ENCODE measurements at places on chromosomes 11 and 22. TPM values are rescaled to one million over a fixed set of nuclear protein-coding genes. Genes with fewer than 3 reads are reported as not detected.

DNA sequence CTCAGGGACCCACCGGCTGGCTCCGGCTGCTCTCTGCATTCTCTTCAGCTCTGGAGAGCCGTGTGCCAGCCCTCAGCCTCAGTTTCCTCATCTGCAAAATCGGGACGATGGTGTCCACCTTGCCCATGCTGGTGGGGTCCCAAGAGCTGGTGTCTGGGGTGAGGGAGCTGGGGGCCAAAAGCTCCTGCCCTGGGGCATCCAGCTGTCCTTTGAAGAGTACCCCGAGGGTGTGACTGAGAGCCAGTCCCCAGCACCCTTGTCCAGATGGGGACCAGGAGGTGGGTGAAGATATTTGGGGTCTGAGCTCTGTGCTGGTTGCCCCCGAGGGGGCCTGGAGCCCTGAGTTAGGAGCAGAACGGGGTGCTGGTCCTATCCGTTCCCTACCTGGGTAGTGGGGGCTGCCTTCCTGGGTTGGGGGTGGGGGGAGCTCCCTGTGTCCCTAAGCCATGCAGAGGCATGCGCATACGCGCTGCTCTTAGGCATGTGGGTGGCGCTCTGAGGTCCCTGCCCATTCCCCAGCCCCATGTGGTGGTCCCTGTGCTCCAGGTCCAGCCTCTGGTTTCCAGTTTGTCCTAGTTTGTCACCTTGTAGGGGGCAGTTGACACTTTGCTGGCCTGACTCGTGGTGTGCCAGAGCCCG, 4.9 kb downstream of the LRP5 start:
- DNase-seq: no peak
- H3K27me3 ChIP-seq: no peaks in the 10 kb centered on the region
- peaks cover 31% of the 10 kb centered on the region for H3K4me1 ChIP-seq

- peaks cover 8% of the 10 kb centered on the region for H3K27me3 ChIP-seq
- peak overlapping the region; percentile 35 for H3K27ac ChIP-seq
- no peak for DNase-seq
Observed at GRCh38 chr11:67015048-67015447, 7.9 kb upstream of the SYT12 start.

- no peak for DNase-seq
- peaks cover 2% of the 10 kb centered on the region for H3K36me3 ChIP-seq
- H3K27me3 ChIP-seq: no peaks in the 10 kb centered on the region
- no peaks in the 10 kb centered on the region for H3K4me1 ChIP-seq
- no peak overlapping the region for H3K4me3 ChIP-seq
Observed at GRCh38 chr11:8928981-8929615, 3.6 kb downstream of the C11orf16 start.

DNA sequence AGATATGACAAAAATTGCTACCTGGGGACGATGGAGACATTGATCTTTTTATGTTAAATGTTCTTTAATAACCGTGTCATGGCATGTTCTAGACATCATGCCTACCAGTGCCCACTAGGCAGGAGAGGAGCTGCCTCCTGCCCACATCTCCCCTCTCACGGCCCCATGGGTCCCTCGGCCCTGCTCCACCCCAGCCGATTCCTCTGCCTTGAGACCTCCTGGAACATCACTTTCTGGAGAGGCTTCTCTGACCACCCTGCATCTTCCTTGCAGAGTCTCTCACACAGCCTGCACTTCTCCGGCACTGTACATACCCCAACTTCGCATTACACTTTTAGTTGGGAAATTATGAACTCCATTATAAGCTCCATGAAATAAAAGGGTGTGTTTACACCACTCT, 16.8 kb downstream of the EFCAB6 start:
- H3K27ac ChIP-seq: no peak overlapping the region
- H3K4me1 ChIP-seq: no peaks in the 10 kb centered on the region
- H3K27me3 ChIP-seq: peaks cover 4% of the 10 kb centered on the region
- no peaks in the 10 kb centered on the region for H3K36me3 ChIP-seq
- no peak for DNase-seq

DNA sequence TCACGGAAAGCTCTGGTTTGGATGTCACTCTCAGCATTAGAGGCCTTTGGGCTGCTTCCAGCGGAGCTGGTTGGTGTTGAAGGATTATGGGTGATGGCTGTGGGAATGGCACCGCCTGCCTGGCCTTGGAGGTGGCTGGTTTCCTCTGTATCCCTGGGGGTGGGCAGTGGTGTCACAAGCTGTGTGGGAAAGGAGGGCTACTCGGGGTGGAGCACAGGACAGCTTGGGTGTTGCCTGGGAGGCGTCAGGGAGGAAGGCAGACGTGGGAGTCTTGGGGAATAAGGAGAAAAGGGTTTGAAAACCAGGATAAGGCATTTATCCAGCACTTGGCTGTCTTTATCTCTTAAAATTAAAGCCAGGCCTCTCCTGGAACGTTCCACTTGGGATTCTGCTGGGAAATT, 71.8 kb downstream of the ADAMTS15 start:
- no peaks in the 10 kb centered on the region for H3K36me3 ChIP-seq
- no peak overlapping the region for H3K4me3 ChIP-seq
- DNase-seq: no peak
- no peaks in the 10 kb centered on the region for H3K27me3 ChIP-seq
- H3K4me1 ChIP-seq: peaks cover 43% of the 10 kb centered on the region

DNA sequence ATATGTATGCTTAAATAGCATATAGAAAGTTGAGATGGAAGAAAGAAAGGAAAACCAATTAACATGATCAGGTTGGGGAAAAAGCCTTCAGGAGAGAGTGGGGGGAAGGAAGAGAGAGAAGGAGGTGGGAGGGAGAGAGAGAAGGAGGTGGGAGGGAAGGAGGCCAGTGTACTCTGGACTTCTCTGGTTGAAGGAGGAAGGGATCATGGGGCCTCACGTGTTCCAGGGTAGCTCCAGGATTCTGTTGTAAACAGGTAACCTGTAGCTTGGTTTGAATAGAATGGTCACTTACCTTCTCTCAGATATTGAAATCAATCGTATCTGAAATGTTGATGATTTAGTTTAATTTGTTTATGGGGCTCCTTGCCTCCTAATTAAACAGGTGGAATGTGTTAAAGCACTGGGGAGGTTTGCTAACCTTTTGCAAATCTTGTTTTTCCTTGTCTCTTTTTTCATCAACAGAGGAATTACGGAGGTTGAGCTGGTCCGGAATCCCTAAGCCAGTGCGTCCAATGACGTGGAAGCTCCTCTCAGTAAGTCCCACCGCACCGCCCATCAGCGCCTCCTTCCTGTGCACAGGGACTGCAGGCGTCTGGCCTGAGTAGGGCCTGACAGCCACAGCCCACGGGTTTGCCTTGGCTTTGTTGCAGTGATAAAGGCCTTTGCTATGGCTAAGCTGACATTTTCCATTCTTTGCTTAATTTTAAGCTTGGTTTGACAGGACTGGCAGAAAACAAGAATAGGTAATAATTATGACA, 115.9 kb downstream of the TBC1D22A start:
- no peaks in the 10 kb centered on the region for H3K27me3 ChIP-seq
- DNase-seq: no peak
- no peak overlapping the region for H3K27ac ChIP-seq
- peaks cover 9% of the 10 kb centered on the region for H3K36me3 ChIP-seq
- no peak overlapping the region for H3K4me3 ChIP-seq

Gene CD3D
- not detected for total RNA-seq

Gene MRPL21
- 64.4 TPM for total RNA-seq

Gene POTEH
- not detected for total RNA-seq
